ENCODE measurements at places on chromosomes 4 and X.
A peak's percentile ranks its signal among the peaks of the same experiment; 100 is the strongest.

DNA sequence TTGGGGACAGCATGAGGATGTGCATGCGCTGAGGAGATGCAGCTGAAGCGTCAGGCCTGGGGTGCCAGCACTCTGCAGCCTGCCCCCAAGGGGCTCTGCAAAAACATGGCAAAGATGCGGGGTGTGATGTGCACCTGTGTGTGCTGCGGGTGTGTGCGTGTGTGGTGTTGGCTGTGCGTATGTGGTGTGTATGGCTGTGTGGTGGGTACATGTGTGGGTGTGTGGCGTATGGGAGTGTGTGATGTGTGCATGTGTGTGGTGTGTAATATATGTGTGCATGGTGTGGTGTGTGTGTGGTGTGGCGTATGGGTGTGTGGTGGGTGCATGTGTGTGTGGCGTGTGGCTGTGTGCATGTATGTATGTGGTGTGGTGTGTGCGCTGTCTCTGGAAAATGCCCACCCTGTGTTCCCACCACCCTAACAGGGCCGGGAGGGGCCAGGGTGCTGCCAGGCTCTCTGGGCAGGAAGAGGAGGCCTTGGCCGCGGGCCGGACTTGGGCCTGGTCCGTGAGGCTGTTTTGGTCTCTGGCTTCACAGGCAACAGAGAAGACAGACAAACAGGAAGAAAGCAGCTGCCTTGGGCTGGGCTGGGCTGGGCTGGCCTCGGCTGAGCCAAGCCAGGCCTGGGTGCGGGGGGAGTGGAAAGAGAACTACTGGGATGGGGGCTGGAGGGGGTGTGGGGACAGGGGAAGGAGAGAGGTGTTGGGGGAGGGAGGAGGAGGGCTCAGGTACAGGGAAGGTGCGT lies 1.1 kb upstream of the AVPR2 start:
- no peak for DNase-seq

- DNase-seq, result no peak
These were observed 161.6 kb upstream of the PRDX4 start for GRCh38 chrX:23505531-23506303.

DNA sequence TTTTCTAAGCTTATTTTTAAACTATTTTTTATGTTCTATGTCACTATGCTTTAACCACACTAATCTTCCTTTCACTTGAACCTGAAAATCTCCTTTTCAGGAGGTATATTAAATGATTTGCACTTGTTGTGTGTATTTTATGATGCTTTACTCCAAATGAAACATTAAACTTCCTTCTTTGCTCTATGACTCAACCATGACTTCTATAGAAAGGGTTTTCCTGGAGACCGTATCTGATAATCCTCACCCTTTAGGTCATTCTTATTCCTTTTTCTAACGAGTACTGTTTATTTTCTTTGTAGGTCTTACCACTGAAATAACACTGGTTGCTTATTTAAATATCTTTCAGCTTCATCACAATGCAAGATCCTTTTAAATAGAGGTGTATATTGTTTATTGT lies 1163.2 kb downstream of the PCDH18 start:
- DNase-seq, result no peak

- no peak for DNase-seq
These were observed 138.8 kb downstream of the GABRG1 start for GRCh38 chr4:45985038-45985437.

DNA sequence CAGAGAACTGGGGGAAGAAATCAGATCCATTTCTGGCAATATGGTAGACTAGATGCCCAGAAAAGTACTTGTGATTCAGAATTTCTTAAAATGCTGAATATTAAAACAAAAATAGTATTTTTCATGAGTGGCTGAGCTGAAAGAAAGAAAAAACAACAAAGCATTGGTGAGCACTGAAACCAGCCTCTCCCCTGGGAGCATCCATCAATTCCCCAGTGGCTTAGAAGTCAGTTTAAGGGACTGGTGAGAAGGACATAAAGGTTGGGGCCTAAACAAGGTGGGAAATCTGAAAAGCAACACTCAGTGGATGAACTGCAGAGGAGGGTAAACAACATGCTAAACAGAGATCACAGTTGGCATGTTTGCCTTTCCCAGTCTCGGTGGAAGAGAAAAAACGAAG lies 20.4 kb downstream of the LRBA start:
- no peak for DNase-seq

- DNase-seq, result no peak
These were observed 51.4 kb downstream of the NDST3 start for GRCh38 chr4:118085700-118086099.

- no peak for DNase-seq
These were observed 488.1 kb downstream of the SMARCA1 start for GRCh38 chrX:129035180-129035579.

- DNase-seq, result no peak
These were observed 54.9 kb downstream of the CASK start for GRCh38 chrX:41868392-41868977.

GRCh38 chrX:129007631-129008030 lies 515.7 kb downstream of the SMARCA1 start:
- DNase-seq, result no peak

GRCh38 chr4:101953949-101954348 lies 163.4 kb downstream of the BANK1 start:
- no peak for DNase-seq

DNA sequence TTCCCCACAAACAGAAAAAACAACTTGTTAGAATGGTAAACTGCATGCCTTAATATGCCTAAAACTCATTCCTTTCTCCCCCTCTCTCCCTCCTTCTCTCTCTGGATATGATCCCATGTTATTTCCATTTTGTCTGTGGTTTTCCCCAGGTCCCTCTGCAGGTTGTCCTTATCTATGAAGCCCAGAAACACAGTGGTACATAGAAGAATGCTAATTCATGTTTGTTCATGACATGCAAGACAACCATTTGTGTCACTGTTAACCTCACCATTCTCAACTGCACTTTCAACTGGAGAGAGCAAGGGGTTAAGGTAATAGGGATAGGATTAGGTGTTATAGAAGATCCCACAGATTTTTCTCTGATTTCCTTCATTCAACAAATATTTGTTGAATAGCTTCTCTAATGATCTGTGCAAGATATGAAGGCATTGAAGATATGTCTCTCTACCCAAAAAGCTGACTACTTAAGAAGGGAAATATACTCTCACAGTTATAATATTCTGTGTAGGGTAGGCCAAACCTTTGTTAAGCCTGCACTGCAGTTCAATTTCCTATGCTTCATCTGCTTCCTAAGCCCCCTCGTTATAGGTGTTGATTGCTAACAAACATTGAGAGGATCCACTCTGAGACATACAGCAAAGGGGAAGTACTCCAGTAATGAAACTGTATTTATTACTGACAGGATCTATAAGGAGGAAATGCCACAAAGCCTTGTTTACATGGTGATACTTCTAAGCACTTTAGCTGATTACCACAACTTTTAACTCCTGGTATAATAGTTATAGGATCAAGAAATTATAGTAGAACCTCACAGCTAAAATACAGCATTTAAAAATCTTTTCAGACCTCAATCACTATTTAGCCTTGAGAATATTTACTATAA lies 96.1 kb downstream of the FRYL start:
- peak; percentile 43 for DNase-seq

DNA sequence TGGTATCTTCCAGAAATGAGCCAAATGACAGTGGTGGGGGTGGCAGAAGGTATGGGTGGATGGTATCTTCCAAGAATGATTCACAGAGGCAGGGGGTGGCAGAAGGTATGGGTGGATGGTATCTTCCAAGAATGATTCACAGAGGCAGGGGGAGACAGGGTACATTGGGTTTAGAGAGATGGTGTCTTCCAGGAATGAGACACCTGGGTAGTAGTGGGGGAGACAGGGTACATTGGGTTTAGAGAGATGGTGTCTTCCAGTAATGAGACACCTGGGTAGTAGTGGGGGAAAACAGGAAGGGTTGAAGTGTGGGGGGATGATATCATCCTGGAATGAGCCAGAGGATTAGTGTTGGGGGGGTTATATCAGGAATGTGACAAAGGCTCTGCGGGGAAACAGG lies 62.0 kb downstream of the MAOA start:
- no peak for DNase-seq

DNA sequence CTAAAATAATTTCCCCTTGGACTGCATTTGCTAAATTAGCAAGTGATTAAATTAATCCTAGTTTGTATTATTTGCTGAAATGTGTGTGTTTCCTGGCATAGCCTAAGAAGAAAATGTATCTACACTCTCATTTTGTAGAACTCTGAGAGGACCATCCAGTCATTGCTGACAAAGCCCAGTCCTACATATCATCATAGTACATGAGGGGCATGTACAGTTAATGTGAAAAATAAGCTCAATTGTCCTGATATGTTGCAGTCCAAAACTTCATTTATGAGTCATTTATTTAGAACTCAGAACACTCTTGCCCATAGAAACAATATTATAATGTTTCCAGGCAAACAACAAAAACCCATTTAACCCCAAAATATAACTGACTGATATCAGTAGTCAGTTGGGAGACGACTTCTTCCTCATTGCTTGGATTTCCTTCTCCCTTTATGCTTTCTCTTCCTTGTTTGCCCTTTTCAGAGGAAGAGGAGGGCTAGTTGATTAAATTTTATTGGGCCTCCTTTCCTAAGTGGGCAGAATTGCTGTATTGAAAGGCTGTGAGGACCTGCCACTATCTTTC lies 26.9 kb upstream of the BBS12 start:
- DNase-seq, result no peak

DNA sequence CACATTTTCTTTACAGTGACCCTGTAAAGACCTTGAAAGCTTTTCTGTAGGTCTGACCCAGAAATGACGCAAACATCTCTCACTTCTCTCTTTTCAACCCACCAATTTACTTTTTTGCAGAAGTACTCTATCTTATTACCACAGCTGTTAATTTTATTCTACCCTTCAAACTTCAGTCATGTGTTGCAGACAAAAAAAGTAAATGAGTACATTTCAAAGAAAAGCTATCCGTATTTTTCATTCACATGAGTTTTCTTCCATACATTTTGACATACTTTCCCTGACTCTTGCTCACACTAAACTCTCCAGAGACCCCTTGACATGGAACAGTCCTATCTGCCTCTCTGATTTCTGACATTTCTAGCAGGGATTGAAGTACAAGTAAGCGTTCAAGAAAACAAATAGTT lies 51.7 kb downstream of the SLC7A11 start:
- DNase-seq, result peak; percentile 59

DNA sequence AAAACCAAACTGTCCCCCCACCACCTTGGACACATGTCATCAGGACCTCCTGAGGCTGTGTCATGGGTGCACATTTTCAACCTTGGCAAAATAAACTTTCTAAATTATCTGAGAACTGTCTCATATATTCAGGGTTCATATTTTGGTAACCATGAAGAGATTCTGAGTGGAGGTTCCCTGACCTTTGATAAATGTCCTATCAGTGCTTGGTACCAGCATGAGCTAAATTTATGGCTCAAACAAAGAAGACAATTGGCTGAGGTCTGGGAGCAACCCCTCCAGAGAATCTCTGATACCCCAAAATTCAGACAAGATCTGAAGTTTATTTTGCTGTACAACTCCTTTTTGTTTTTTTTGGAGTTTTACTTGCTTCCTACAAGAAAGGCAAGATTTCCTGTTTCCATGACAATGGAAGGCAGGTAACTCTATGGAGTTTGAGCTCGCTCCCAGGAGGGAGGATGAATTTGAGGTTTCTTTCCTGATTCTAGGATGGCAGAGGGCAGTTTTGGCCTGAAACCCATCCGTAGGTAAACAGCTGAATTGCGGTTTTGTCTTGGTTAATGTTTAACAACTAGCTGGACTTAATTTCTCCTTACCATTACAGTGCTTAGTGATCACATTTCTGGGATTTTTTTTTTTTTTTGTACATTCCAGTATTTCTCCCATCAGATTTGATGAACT lies 14.5 kb downstream of the UGT2B15 start:
- DNase-seq, result no peak

- DNase-seq, result no peak
These were observed 66.2 kb downstream of the FHIP1A start for GRCh38 chr4:151475035-151475714.

GRCh38 chr4:86283371-86283770 lies 76.5 kb downstream of the MAPK10 start:
- DNase-seq, result no peak

- DNase-seq, result peak; percentile 86
These were observed 3.1 kb downstream of the PDGFC start for GRCh38 chr4:156968479-156968984.

- DNase-seq, result peak; percentile 2
These were observed 22.4 kb upstream of the XAGE2 start for GRCh38 chrX:52346174-52347165.

DNA sequence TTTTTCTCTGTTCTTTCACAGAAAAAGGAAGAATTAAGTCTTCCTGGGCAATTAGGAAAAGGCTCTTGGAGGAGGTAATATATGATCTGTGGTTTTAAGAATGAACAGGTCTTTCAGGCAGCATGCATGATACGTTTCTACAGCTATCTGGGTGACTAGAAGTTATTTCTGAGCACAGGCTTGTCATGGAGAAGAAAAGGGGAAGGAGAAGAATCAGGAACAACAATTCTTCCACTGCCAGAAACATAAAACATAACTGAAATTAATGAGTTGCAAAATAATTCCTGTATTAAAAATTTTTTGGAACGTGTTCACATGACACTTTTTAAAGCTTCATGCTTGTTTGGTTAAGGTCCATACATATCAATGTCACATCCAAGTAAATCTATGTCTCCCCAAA lies 17.7 kb upstream of the STIM2 start:
- peak; percentile 26 for DNase-seq

GRCh38 chrX:22542641-22543040 lies 269.9 kb downstream of the CBLL2 start:
- no peak for DNase-seq

GRCh38 chr4:80413086-80413485 lies 77.6 kb downstream of the CFAP299 start:
- DNase-seq, result no peak

- DNase-seq, result no peak
These were observed 138.9 kb upstream of the MID1 start for GRCh38 chrX:10759141-10759799.

DNA sequence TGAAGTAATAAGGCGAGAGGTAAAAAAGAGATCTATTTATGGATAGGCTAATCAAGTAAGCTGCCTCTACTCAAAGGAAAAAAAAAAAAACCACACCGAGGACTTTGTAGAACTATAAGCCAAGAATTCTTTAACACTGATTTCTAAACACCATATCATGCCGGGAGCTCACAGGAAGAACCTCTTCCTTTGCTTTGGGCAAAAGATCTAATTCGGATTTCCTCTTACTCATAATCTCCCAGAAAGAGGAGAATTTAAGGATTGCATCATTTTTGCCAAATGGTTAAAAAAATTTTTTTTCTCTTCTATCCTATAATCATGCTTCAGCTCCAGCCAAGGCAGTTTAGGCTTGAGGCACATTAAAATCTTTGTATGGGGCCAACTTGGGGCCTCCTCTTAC lies 95.5 kb downstream of the ZNF827 start:
- peak; percentile 40 for DNase-seq

GRCh38 chr4:153634738-153635353 lies 49.2 kb upstream of the TLR2 start:
- DNase-seq, result peak; percentile 46

Measured in suppressor macrophage treated with lipopolysaccharide for 1 hour (primary cell).